ENCODE measurements at places on chromosomes 4 and X.

DNA sequence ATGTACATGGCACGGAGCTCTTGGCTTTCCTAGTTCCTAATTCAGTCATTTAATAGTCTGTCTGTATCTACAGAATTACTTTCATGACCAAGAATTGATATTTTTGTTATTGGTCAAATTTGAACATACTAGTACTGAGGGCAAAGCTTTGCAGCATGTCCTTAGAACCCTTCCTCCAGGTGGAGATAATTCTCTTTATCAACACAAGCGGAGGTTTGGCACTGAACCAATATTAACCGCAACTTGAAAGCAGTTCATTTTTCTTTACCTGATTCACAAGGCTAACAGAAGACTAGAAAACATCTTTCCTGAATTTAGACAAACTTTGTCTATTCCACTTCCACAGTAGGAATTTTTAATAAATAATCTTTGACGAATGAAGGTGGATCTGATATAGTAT is 73.8 kb downstream of the TACR3 start:
- DNase-seq = no peak

GRCh38 chr4:17760626-17761025 is 20.8 kb downstream of the FAM184B start:
- no peak for DNase-seq

- DNase-seq = no peak
These were observed 90.8 kb downstream of the NHSL2 start for GRCh38 chrX:72001471-72001870.

DNA sequence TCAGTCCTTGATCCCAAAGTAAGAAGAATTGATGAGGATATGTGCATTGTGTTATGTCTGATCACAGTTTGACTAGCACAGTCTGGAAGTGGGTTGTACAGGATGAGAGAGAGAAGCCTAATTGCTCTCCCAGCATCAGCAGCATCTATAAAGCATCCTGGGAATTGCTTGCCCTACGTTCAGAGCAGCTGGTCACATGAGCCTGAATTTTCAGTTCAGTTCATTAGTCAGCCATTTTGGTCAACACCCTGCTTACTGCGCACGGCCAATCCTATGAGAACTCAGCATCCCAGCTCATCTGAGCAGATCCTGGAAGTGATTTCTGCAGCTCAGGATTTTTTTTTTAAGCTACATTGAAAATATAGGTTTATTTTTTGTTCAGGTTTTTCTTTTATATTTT is at the start of gene RUFY3:
RUFY3 (plus strand) TSS at position 218 of the 400 bp plus-strand sequence. CDS start 610 bp downstream, outside the sequence.
- no peak for DNase-seq

DNA sequence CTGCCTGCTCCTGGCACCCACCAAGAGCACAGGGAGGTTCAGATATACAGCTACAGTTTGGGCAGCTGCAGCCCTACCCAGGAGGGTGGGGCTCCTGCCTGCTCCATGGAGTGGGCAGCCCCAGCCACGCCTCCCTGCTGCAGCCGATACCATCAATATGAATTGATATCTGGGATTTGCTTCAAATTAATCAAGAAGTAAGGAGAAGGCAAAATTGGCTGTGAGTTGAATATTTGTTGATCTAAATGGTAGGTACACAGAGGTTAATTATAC is 31.2 kb upstream of the ZNF280C start:
- no peak for DNase-seq

DNA sequence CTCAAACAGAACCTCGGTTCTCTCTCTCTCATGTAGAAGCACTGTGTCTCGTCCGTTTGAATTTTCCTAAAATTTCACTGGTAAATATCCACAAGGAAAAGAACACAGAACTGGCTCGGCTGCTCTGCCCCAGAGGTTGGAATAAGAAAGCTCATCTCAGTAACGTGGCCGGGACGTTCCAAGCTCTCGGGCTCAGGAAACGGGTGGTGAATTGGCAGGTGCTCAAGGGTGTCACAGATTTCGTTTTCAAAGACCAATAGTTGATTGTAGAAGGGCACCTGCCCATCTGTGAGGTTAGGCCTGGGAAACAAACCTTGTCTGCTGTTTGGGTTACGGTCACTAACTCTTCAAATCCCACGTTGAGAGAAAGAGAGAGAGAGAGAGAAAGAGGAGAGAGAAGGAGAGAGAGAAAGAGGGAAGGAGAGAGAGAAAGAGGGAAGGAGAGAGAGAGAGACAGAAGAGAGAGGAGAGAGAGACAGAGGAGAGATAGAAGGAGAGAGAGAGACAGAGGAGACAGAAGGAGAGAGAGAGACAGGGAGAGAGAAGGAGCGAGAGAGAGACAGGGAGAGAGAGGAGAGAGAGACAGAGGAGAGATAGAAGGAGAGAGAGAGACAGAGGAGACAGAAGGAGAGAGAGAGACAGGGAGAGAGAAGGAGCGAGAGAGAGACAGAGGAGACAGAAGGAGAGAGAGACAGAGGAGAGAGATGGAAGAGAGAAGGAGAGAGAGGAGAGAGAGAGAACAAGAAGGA is 106.6 kb downstream of the CRLF2 start:
- DNase-seq = no peak

DNA sequence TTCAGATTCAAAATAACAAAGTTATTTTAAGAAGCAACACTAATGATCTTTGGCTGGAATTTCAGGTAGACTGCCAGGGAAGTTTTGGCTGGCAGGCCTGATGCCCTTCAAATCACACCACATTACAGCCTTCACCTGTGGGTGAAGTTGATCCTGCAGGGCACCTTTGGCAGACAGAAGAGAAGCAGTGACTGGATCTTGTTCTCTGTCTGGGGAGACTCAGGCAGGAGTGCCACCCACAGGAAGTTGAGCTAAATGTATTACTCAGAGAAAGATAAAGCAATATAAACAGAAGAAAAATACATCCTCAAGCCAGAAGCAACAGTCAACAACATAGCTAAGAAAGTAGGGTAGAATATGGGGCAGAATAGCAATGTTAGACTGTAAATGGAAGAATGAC is 12.8 kb upstream of the CFAP299 start:
- DNase-seq = no peak

- DNase-seq = no peak
These were observed 248.0 kb downstream of the GALNTL6 start for GRCh38 chr4:172061204-172061603.

Measured in stimulated activated CD4-positive, alpha-beta T cell treated with anti-CD3 and anti-CD28 coated beads, Interleukin-4, amount 100 ng/mL, for 1 hour (primary cell).